ENCODE measurements at places on chromosomes 4 and X.
A peak's percentile ranks its signal among the peaks of the same experiment; 100 is the strongest.

GRCh38 chr4:60648774-60649173 is 551.4 kb upstream of the ADGRL3 start:
- no peak overlapping the region for H3K4me3 ChIP-seq
- no peaks in the 10 kb centered on the region for H3K36me3 ChIP-seq
- no peaks in the 10 kb centered on the region for H3K27me3 ChIP-seq
- no peak overlapping the region for H3K27ac ChIP-seq
- no peaks in the 10 kb centered on the region for H3K4me1 ChIP-seq

DNA sequence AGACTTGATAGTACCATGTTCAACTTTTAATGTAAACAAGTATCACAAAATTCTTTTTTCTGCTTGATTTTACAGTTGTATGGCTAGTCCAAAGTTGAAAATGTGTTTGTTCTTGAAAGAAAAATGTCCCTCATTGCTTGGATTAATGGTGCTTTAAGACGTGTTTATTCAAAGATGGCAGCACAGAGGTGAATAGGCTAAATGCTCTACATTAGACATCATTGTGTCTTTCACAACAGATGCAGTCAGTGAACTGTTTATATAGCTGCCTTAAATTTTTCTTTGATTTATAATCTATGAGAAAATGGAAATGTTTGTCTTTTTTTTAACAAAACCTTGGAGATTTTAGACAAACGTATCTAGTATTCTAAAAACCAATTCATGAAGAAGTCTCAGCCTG is 137.3 kb downstream of the BMPR1B start:
- H3K27me3 ChIP-seq, result no peaks in the 10 kb centered on the region
- H3K36me3 ChIP-seq, result no peaks in the 10 kb centered on the region
- no peak overlapping the region for H3K4me3 ChIP-seq
- H3K27ac ChIP-seq, result no peak overlapping the region

DNA sequence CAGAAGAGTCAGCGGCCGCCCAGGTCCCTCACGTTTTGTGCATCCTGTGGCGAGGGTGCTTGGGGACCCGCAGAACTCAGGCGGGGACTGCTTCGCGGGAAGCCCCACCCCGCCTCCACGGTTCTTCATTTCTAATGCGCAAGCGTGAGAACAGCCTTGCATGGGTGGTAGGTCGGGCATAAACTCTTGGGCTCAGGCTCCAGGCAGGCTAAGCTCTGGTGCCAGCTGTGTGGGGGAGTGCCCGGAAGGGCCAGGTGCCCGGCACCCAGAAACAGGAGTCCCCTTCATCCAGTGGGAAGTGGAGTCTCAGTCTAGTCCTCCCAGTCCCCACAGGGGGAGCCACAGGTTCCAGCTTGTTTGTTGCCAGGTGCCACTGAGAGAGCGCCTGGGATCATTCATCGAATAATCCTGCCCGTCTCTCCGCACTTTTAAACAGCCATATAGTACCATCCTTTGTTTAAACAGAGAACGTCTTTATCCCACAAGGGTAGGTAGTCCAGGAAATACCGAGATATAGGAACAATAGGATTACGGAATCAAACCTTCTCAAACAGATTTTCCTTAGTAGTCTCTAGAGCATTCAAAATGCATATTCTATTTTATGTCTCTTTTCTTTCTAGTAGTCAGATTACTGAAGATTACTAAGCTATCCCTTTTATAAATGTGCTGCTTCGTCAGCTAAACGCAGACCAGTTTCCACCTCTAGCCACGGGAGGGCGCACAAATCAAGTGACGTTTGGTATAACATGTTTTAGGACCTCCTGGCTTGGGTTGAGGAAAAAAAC is 12.7 kb upstream of the RBBP7 start:
- peak; percentile 64 for DNase-seq
- no peaks in the 10 kb centered on the region for H3K4me1 ChIP-seq
- H3K4me3 ChIP-seq, result peak overlapping the region; percentile 57
- no peaks in the 10 kb centered on the region for H3K36me3 ChIP-seq

GRCh38 chr4:85218756-85219155 is 252.3 kb upstream of the WDFY3 start:
- DNase-seq, result no peak
- no peak overlapping the region for H3K4me3 ChIP-seq
- no peaks in the 10 kb centered on the region for H3K27me3 ChIP-seq
- no peaks in the 10 kb centered on the region for H3K36me3 ChIP-seq
- H3K4me1 ChIP-seq, result no peaks in the 10 kb centered on the region

DNA sequence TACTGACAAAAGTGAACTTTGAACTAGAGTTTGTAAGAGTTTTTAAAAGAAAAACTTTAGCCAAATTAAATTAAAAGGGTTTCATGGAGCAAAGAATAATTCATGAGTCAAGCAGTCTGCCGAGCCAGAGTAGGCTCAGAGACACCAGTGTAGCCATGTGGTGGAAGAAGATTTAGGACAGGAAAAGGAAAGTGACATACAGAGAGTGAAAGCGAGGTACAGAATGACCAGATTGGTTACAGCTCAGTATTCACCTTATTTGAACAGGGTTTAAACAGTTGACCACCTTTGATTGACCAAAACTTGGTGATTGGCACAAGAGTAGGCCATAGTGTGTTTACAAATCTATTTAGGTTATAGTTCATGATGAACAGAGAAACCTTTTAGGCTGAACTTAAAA is 377.8 kb downstream of the KLHL4 start:
- no peak overlapping the region for H3K27ac ChIP-seq
- no peaks in the 10 kb centered on the region for H3K4me1 ChIP-seq
- no peak overlapping the region for H3K4me3 ChIP-seq
- no peak for DNase-seq

- DNase-seq, result no peak
- H3K4me1 ChIP-seq, result no peaks in the 10 kb centered on the region
- no peak overlapping the region for H3K4me3 ChIP-seq
- no peaks in the 10 kb centered on the region for H3K36me3 ChIP-seq
- no peaks in the 10 kb centered on the region for H3K27me3 ChIP-seq
- no peak overlapping the region for H3K27ac ChIP-seq
Observed at GRCh38 chr4:87327136-87327535, 4.5 kb upstream of the HSD17B13 start.

Data from liver (tissue), 10 donors.